ENCODE measurements at places on chromosomes 3 and 15. TPM values are rescaled to one million over a fixed set of nuclear protein-coding genes. Genes with fewer than 3 reads are reported as not detected.

Gene MYL3
- not detected for total RNA-seq

Gene CLDN11
- not detected for total RNA-seq

Gene EBLN2
- 5.9 TPM for total RNA-seq

Gene PARP15
- total RNA-seq, result 38.6 TPM

Gene POLQ
- total RNA-seq, result 35.6 TPM

Gene RBP2
- total RNA-seq, result not detected

Gene SAMMSON
- not detected for total RNA-seq

Gene CFAP100
- not detected for total RNA-seq

Gene ATP8B4
- 35.9 TPM for total RNA-seq

Gene TTLL3
- total RNA-seq, result 53.7 TPM

Gene FHIT
- 4.8 TPM for total RNA-seq

- no peak for DNase-seq
Observed at GRCh38 chr15:95328559-95328958, 1001.9 kb upstream of the NR2F2 start.

GRCh38 chr3:128480717-128481437 is 12.1 kb downstream of the GATA2 start:
- DNase-seq, result no peak

- no peak for DNase-seq
Observed at GRCh38 chr15:72671525-72671924, 14.5 kb downstream of the HIGD2B start.

- DNase-seq, result no peak
Observed at GRCh38 chr15:29278436-29279105, 8.9 kb upstream of the NSMCE3 start.

GRCh38 chr3:36512555-36512954 is 132.3 kb downstream of the STAC start:
- DNase-seq, result no peak

- no peak for DNase-seq
Observed at GRCh38 chr3:151687076-151687475, 46.7 kb upstream of the AADACL2 start.

GRCh38 chr15:51371266-51371665 is 29.8 kb downstream of the GLDN start:
- no peak for DNase-seq

DNA sequence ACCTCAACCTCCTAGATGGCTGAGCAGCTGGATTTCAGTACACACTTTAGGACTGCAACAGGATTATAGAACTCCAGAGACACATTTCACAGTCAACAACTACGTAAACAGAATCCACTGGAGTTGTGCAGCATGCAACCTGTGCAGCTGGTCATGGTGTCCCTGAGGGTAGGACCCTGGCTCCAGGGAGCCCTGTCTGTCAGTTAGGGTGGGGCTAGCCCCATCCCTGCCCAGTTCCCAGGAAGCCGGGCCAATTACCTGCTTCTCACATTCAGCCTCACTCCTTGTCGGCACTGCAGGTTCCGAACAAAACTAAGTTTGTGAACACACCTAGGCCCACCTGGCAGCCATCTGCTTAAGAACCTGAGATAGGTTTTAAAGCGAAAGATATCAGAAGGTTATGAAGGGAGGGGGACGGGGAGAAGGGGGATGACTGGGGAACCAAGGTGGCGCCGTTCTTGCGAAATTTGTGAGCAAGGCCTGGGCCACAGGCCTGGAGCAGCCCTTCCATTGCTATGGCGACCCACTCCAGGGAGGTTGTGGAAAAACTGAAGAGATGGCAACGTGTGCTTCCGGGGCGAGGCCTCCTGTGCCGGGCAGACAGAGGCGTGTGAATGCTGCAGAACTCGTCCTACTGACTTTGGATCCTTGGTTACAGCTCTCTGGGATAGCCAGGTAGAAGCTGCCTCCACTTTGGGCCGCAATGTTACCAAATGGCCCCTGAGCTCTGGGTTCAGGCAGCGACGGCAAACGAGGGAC is 25.3 kb downstream of the ACSBG1 start:
- DNase-seq, result no peak

DNA sequence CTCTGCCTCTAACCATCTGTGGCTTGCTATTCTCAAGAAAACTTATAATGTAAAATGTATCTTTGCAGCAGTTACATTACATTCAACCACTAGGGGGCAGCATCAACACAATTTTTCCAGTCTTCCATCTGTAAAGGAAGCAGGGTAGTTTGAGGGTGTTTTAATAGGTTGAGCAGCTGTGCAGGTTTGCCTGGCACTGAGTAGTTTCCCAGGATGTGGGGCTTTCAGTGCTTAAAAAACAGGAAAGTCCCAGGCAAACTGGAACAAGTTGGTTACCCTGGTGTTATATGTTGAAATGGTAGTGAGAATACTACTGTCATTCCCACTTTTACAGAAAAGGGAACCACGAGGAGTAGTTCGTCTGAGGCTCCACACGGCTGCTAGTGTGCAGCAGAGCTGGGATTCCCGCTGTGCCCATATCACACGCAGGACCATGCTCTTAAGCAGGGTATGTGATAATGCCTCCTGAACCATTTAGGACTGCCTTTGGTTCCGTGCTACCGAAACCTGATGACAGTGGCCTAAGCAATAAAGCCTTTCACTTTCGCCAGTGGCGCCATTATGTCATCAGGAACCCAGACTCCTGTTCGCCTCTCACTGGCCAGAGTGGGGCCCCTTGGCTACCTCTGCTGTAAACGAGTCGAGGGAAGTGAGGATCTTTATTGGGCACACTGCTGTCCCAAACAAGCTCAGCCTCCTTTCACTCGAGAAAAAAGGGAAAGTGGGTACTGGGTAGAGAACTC is 64.7 kb upstream of the ZBTB38 start:
- DNase-seq, result peak; percentile 83

GRCh38 chr15:96230526-96231181 is 99.8 kb upstream of the NR2F2 start:
- no peak for DNase-seq

DNA sequence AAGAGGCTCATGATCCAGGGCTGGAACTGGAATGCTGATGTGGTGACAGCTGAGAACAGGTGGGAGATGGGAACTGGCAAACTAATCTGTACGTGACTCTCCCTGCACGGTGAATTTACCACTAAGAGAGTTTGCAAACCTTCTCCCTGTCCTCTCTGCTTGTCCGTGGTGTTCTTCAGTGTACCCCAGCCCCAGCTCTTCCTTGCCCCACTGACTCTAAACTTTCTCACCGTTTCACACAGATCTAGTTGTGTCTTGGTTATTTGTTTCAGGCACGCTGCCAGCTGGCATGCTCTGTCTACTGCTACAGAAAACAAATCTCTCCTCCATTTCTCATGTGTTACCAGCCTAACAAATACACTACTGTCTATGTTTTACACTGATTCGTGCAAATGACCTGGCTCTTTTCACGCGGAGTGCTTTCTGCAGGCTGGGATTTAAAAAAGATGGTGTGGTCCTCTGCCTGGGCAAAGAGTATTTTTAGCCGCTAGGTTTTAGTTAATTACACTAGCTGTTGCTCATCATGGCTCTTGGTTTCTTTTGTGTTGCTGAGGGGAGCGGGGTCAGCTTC is 192.7 kb upstream of the LRIG1 start:
- no peak for DNase-seq

GRCh38 chr15:75840659-75841058 is 2.6 kb upstream of the UBE2Q2 start:
- DNase-seq, result no peak

GRCh38 chr15:48802867-48803266 is 8.0 kb downstream of the CEP152 start:
- DNase-seq, result no peak

- DNase-seq, result no peak
Observed at GRCh38 chr15:25501828-25502446, 63.1 kb upstream of the UBE3A start.

- no peak for DNase-seq
Observed at GRCh38 chr15:82882273-82882928, 70.1 kb downstream of the HOMER2 start.

DNA sequence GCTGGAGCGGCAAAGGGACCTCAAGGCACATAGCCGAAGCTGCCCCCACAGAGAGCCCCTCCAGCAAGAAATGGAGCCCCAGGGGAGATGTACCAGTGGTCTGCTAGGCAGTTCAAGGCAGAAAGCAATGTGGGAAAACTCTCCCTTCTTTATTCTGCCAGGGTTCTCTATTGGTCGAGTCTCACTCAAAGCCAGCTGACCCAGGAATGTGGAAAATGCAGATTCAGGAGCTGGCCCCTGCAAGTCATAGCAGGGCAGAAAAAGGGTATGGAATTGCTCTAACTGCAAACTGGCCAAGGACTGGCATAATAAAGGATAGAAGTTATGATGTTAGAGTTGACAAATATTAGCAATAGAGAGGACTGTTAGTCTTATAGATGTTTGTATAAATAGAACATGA is 4.0 kb upstream of the TOPAZ1 start:
- DNase-seq, result no peak
